NCI-H1930 (cell line): ENCODE measurements at places on chromosomes 3 and 15.

- no peak for DNase-seq
Measured at GRCh38 chr3:42635111-42635510, 18.4 kb upstream of the ZBTB47 start.

GRCh38 chr3:15303728-15304127, 28.7 kb downstream of the SH3BP5 start:
- DNase-seq: no peak

GRCh38 chr3:50417637-50418033, 58.3 kb upstream of the TMEM115 start:
- DNase-seq: no peak

- no peak for DNase-seq
Measured at GRCh38 chr3:33062866-33063265, 34.1 kb downstream of the GLB1 start.

DNA sequence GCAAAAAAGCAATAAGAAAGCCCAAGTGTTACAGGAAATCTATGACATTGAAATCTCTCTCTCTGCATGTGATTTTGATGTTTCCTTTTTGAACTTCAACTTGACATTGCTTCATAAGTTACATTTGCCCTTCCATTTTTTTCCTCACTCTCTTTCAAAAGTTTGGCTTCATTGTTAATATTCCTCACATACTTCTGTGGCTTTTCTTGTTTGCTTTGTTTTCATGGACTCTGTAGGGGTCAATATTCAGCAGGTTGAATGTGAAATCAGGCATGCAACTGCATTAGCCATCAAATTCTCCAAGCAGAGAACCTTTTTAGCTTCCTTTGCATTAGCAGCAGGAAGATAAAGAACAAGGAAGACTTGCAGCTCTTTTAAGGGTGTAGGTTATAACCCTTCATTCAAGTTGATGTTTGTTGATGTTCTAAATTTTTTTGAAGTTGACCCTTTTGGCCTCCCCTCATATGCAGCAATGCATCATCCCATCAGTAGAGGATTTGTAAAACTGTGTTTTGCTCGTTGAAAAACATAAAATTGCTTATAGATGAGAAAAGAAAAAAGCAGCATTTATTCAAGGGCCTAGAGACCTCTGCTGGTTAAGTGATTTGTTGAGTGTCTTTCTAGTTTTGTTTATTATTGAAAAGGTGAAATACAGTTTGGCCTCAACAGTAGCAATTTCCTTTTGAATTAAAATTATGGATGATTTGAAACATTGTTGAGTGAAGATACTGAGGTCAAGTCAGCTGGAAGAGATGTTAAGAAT, 211.4 kb downstream of the IL5RA start:
- no peak for DNase-seq
